ENCODE measurements at places on chromosomes 3 and 15.

- no peak for DNase-seq
Measured at GRCh38 chr15:71679223-71679792, 131.0 kb upstream of the NR2E3 start.

DNA sequence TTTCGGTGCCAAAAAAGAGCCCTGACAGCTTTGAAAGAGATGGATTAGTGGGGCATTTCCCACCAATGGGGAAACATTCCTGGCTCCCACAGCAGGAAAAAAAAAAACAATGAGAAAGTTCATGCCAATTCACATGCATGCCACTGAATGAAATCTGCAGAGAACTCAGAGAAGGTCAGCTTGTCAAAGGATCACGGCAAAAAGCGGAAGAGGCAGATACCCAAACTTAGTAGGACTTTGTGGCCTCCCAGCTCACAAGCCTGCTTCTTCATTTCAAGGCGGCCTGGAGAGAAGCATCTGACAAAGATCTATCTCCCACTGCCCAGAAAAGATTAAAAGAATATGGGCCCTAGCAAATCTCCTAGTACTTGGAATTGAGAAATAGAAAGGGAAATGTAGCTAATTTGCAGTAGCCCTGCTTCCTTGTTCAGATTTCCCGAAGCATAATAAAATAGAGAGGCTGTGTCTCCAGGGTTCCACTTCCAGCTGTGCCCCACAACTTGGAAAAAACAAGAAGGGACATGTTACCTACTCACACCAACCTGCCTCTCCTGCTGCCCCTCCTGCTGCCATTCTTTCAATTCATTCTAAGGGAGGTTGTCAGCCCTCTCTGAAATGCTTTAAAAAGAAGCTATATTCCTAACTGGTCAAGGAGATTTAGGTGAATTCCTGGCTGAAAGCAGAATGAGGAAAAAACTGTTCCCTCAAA, 170.4 kb downstream of the FHIT start:
- no peak for DNase-seq

GRCh38 chr3:78414261-78414660, 1353.5 kb downstream of the ROBO1 start:
- DNase-seq: no peak

- DNase-seq: no peak
Measured at GRCh38 chr3:1469248-1469647, 376.4 kb downstream of the CNTN6 start.

- no peak for DNase-seq
Measured at GRCh38 chr15:33636234-33636633, 325.5 kb downstream of the RYR3 start.

Measured in T-helper 9 cell (primary cell).